ENCODE measurements at places on chromosomes 7 and 10.

- no peak for DNase-seq
These were observed 142.6 kb downstream of the TWIST1 start for GRCh38 chr7:18974803-18975202.

- no peak for DNase-seq
These were observed 626.2 kb downstream of the SUGCT start for GRCh38 chr7:40760987-40761386.

DNA sequence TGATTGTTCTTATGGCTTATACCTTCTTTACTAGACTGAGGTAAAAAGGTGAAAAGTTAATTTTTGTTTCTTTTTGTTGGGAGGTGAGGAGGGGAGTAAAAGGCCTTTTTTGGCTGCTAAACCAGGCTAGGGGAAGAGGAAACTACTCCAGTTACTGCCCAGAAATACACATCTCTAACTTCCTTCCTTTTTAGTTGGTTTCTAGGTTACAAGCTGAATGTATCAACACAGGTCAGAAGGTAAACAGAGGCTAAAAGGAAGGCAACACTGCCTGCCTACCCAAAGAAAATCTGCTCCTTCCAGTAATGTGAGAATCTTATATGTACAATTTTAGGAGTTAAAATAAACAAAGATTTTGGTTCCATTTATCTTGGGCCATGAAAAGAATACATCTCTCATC is 140.4 kb downstream of the NRBF2 start:
- no peak for DNase-seq

- DNase-seq = no peak
These were observed 28.5 kb upstream of the CRYGN start for GRCh38 chr7:151468217-151469018.

GRCh38 chr10:56139405-56139804 is 221.7 kb downstream of the ZWINT start:
- no peak for DNase-seq

- DNase-seq = no peak
These were observed 485.1 kb upstream of the KLF6 start for GRCh38 chr10:4270116-4270515.

GRCh38 chr7:16982640-16983350 is 101.0 kb upstream of the AGR3 start:
- DNase-seq = peak; percentile 38

GRCh38 chr7:128044064-128044463 is 12.8 kb upstream of the LRRC4 start:
- peak; percentile 37 for DNase-seq

- DNase-seq = no peak
These were observed 155.3 kb downstream of the C10orf105 start for GRCh38 chr10:71564194-71564820.

DNA sequence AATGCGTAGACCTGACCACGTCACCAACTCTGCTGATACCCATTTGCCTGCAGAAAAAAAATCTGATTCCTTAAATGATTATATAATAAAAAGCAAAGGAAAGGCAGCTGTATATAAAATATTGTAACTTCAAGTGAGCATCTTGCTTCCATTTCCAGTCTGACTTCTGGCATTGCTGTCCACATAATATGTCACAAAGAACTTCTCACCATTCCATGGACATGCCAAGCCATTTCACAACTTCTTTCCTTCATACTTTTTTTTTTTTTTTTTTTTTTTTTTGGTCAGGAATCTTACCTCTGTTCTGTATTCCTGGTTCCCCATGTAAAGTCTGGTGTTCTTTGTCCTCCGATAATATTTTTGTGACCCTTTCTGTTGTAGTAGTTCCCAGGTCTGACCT is 165.5 kb downstream of the SND1 start:
- no peak for DNase-seq

DNA sequence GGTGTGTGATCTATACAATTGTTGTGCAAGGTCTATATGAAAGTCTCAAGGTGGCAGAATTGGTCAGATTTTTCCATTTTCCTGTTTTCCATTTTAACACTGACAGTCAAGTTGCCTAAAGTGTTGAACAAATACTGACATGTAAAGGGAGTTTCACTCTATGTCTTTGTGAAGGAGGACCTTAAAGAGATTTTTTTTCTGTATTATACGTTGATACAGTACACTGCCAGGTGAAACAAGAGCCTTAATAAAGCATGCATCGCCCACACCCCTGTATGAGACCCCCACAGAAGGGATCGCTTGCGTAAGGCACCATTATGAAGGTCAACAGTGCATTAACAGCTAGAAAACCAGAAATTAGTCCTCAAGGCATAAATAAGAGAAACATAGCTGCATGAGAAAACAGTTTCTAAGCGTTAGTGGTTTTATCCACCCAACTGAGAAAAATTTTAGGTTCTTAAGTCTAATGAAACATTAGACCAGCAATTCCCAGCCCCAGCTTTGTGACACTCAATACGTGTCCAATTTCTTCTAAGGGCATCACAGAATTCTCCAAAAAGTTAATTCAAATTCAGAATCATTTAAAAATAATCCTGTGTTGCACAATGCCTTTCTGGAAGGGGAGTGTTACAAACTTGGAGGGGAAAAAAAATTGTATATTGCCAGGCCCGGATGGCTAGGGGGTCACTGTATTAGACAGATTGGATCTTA is 6.9 kb downstream of the KLF6 start:
- DNase-seq = no peak

Data from hematopoietic multipotent progenitor cell treated with erythropoietin and hydrocortisone succinate and interleukin-3 and kit ligand, for 8 days (in vitro differentiated cells).